Left lobe of liver (tissue), 2 donors: ENCODE measurements at places on chromosomes 11 and 22.
A peak's percentile ranks its signal among the peaks of the same experiment; 100 is the strongest.

GRCh38 chr22:22038178-22038880 lies 55.7 kb upstream of the TOP3B start:
- no peak for DNase-seq

DNA sequence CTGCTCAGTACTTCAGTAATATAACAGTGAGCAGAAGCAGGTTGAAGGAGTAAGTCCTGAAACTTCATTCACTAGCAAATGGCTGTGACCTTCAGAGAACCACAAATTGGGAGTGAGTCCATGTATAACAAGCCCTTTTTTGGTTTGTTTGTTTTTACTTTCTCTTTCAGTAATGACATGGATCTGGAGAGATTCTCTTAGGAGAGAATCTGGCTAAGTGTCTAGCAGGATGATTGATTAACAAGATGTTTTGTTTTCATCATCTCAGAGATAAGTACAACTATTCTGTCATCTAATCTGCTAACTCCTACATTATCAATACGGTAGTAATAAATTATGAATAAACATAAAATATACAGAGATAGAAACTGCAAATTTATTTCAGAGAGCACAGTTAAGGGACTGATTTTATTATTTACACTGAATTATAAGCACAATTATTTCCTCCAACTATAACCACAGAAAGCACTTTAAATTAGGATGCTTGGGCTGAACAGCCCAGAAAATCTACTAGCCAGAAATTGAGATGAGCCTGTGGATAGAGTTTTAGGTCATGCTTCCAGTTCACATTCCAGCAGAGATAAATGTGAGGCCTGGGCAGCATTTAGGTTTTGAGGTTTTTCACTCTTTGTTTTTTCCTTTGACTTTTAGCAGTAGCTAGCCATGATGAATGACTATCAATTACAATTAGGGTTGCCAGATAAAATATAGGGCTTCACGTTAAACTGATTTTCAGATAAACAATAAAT lies 429.3 kb upstream of the FAT3 start:
- no peak for DNase-seq

DNA sequence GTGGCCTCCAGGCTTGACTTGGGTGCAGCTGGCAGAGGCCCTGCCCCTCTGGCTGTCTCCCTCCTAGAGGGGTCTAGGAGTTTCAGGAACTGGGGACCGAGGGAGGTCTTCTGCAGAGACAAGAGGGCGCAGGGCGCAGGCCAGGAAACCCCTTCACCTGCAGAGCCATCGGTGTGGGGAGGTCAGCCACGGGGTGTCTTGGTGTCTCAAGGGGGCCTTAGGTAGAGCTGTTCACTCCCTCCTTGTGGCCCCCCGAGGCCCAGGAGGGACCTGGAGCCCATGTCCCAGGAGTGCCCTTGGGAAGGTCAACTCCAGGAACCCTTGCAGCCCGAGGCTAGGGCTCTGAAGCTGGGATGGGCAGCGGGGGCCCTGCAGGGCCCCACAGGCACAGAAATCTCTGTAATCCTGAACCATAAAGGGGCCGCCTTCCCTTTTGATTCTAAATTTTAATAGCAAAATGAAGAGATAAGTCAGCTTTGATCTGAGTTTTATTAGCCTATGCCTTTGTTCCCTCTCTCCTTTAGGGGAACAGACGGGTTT lies 31.4 kb upstream of the TH start:
- DNase-seq = no peak

DNA sequence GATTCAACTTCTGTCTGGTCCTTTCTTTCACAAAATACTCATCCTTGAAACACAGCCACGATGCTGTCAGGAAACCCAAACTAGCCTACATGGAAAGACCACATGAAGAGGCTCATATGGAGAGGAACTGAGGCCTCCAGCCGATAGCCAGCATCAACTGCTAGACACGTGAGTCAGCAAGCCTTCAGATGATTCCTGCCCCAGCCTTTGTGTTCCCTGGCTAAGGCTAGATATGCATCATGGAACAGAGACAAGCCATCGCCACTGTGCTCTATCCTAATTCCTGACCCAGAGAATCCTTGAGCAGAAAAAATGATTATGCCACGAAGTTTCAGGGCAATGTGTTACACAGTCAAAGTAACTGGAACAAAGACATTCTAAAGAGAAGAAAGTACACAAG lies 75.5 kb downstream of the ENTHD1 start:
- DNase-seq = no peak

DNA sequence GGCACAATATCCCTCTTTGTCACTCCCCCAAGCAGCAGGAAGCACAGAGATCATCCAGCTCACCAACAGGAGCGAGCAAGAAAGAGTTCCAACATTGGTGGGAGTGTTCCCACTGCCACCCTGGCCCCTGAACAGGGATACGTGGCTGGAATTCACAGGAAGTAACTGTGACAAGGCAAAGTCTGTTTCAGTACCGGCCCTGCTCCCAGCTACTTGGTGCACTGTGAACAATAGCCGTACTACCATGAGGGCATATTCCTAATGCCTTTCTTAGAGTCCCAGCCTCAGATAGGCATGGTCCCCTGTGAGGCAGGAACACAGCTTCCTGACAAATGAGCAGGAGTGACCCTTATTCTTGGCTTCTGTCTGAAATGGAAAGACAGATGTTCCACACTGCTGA lies 1.8 kb upstream of the SLC37A2 start:
- DNase-seq = no peak

- no peak for DNase-seq
These were observed 158.1 kb upstream of the MTNR1B start for GRCh38 chr11:92811341-92811740.

- no peak for DNase-seq
These were observed 8.0 kb upstream of the OR52J3 start for GRCh38 chr11:5038341-5038740.

DNA sequence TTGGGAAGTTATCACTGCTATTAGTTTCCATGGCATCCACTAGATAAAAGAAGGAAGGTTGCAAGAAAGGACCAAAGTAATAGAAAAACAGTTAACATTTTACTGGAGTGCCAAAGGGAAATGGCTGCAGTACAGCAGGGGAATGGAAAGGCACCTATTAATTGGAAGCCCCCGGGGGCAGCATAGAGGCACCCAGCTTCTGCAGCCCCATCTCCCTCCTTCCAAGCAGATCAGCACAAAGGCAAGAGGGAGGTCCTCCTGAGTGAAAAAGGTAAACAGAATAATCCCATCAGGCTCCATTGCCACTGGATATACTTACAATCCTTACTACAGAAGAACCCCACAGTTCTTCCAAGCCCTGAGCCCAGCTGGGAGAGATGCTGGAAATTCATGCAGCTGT lies 887.1 kb downstream of the DLG2 start:
- no peak for DNase-seq

GRCh38 chr11:119764108-119764868 lies 35.3 kb upstream of the NECTIN1 start:
- peak; percentile 70 for DNase-seq
